ENCODE measurements at places on chromosomes 11 and 22.

DNA sequence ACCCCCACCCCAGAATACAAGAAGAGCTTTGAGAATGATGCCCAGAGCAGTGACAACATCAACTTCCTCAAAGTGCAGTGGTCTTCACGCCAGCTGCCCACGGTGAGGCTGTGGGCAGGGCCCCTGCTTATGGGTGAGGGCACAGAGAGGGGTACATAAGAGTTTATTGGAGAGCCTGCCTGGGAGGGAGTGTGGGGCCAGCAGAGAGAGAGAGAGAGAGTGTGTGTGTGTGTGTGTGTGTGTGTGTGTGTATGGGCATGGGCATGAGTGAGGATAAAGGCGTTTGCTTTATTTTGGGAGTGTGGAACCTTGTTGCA lies 9.5 kb downstream of the PHOX2A start:
- no peak for DNase-seq

DNA sequence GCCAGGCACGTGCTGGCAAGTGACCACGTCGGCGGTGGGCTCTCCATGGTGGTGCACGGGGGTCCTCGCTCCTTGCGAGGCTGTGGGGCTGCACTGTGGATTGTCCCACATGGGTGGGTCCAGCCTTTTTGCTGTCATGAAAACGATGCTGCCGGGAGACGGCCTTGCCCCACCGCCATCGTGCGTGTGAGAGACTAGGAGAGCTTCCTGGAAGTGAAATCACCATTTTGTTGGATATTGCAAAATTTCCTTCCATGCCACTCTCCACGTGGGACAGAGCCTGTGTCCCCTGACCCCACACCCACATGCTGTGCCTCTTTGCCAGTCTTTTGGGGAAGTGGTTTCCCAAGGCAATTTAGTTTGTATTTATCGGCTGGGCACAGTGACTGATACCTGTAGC lies 18.2 kb upstream of the GRAMD4 start:
- no peak for DNase-seq

DNA sequence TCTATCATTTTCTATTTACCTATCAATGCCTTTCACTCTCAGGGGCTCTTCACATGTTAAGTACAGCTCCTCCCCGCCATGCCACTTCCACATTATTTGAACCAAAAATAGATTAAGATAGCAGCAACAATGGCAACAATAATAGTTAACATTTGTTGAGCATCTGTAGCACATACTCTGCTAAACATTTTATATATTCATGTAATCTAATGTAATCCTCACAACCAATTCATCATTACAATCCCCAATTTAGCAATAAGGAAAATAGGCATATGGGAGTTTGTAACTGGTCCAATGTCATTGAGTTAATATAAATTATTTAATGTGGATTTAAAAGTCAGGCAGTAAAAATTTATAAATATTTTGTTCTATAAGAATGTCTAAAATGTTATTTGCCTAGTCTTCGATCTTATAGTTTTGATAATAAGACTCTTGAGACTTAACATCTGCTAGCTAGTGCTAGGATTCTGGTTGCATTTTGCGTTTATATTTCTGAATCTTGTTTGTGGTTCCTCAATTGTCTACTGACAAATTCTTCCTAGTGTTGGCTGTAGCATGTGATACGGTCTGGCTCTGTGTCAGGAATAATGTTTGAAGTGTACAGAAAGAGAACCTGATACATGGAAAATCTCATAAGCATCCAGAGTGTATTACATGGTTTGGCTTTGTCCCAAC lies 621.5 kb upstream of the LUZP2 start:
- peak; percentile 4 for DNase-seq

GRCh38 chr11:107998761-107999160 lies 9.9 kb upstream of the CUL5 start:
- DNase-seq, result no peak

- no peak for DNase-seq
These were observed 68.3 kb upstream of the LINC01488 start for GRCh38 chr11:69413015-69413801.
